Activated effector memory CD4-positive, alpha-beta T cell treated with anti-CD3 and anti-CD28 coated beads, Interleukin-2, amount 50 U/mL, for 16 hours (primary cell): ENCODE measurements at places on chromosomes 6 and 20.

- no peak for DNase-seq
These were observed 40.4 kb downstream of the TTI1 start for GRCh38 chr20:37992802-37993409.

DNA sequence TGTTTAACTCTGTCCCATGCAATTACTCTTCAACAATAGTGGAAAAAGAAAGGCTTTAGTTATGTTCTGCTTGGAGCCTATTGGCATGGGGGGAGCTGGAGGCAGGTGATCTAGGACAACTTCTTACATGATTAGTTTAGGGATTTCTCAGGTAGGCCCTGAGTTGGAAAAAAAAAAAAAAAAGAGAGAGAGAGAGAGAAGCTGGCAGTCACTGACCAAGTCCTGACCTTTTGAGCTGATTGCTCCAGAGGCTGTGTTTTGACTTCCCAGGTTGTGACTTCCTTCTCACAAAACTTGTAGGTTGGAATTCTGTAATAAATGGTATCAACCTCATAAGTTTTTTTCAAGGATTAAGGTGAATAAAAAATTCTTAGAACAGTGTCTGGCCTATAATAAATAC is 7.8 kb downstream of the C6orf141 start:
- no peak for DNase-seq

- no peak for DNase-seq
These were observed 144.3 kb upstream of the SULF2 start for GRCh38 chr20:47929368-47930115.

GRCh38 chr6:36642913-36643817 is 35.3 kb upstream of the CDKN1A start:
- DNase-seq = no peak

DNA sequence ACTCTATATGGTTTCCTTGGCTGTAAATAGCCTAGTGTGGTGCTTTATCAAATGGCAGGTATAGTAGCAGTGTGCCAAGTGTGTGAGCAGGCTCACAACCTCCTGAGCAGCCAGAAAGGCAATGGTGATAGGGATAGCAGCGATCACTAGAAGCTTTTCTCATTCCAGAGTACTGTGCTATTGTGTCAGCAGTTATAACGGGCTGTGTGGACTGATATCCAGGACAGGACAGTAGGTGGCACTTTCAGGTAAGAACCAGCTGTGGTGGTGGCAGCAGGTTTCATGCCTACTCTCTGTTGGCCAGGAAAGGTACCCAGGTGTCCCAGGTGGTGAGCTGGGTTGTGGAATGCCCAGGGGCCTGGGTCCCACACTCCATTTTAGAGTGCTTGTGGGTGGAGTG is 448.8 kb upstream of the BTBD3 start:
- no peak for DNase-seq

GRCh38 chr6:149484733-149485700 is at the start of gene ZC3H12D:
Gene ZC3H12D (minus strand): TSS chr6:149485014. CDS start chr6:149474543, 10,471 bp downstream.
- peak; percentile 94 for DNase-seq

- no peak for DNase-seq
These were observed 5.5 kb downstream of the SEC23B start for GRCh38 chr20:18513208-18513607.

DNA sequence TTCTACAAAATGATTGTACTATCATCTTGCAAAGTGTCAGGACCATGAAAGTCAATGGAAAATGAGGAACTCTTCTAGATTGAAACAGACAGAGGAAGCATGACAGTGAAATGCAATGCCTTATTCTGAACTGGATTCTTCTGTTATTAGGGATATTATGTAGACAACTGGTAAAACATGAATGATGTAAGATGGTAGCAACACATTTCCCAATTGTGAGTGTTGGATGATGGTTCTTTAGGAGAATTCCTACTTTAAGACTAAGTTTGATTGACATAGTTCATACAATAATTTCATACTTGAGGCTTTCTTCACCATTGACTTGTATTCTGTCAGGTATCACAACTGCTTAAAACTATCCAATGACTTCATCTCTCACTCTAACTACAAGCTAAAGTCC is 4.5 kb downstream of the UBE3D start:
- DNase-seq = no peak

GRCh38 chr6:143258945-143259344 is 191.6 kb downstream of the ADAT2 start:
- DNase-seq = no peak

- no peak for DNase-seq
These were observed 14.4 kb upstream of the PLCB1 start for GRCh38 chr20:8117636-8118035.

- no peak for DNase-seq
These were observed 4.8 kb downstream of the SOX18 start for GRCh38 chr20:64044484-64045247.

DNA sequence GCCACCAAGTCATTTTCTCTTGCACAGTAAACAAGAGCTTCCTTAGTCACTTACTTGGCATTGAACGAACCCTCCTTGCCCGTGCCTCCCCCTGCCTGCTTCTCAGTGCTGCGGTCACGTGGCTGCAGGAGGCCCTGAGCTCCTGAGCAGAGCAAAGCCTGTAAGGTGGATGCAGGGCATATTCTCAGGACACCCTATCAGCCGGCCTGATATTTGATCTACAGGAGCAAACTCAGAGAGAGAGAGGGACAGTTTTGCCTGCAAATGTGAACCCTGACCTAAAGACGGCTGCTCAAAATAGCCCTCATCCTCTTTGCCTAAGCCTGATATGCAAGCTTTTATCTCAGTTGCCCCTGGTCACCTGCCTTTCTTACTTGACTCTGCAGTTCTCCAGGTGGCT is 93.0 kb upstream of the POPDC3 start:
- no peak for DNase-seq

- peak; percentile 84 for DNase-seq
These were observed 2.1 kb downstream of the SALL4 start for GRCh38 chr20:51800060-51800871.

DNA sequence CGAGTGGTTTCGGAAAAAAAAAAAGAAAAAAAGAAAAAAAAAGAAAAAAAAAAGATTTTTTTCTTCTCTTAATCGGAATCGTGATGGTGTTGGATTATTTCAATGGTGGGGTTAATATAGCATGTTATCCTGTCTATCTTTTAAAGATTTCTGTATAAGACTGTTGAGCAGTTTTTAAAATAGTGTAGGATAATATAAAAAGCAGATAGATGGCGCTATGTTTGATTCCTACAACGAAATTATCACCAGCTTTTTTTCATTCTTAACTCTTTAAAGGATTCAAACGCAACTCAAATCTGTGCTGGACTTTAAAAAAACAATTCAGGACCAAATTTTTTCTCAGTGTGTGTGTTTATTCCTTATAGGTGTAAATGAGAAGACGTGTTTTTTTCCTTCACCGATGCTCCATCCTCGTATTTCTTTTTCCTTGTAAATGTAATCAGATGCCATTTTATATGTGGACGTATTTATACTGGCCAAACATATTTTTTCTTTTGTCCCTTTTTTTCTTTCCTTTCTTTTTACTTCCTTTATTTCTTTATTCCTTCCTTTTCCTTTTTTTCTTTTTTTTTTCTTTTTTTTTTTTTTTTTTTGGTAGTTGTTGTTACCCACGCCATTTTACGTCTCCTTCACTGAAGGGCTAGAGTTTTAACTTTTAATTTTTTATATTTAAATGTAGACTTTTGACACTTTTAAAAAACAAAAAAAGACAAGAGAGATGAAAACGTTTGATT is 3.6 kb downstream of the SOX4 start:
- no peak for DNase-seq

- DNase-seq = peak; percentile 76
These were observed 610 bp downstream of the ZNF217 start for GRCh38 chr20:53592992-53593465.

DNA sequence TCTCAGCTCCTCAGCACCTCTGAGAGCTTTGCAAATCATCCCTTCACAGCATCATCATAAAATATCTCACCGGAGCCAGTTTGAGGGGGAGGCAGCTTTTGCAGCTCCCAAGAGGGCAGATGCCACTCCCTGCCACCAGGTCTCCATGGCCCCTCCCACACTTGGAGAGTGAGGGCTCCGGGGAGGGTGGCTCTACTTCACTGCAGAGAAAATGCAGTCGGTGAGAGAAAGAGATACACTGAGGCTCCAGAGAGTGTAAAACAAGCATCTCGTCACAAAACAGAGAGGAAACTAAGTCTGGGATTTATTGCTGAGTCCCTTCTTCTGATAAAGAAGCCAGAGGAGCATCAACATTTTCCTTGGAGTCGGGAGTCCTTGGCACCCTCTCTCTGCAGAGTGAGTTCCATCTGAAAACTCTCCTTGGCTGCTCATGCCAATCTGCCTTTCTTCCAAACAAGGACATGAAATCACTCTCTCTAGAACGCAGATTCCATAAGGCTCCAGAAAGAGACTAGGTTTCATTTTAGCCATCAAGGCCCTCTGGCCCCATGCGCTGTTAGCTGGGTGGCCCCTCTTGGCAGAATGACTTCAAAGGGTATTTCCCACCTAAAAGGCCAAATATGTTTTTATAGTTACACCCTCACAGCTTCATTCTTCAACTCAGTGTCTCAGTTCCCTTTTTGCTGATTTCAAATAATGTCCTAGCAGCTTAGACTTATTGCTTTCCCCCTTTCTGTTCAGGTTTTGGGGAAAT is 70.6 kb upstream of the F13A1 start:
- no peak for DNase-seq

GRCh38 chr20:38818113-38819065 is 12.9 kb downstream of the PPP1R16B start:
- peak; percentile 25 for DNase-seq

DNA sequence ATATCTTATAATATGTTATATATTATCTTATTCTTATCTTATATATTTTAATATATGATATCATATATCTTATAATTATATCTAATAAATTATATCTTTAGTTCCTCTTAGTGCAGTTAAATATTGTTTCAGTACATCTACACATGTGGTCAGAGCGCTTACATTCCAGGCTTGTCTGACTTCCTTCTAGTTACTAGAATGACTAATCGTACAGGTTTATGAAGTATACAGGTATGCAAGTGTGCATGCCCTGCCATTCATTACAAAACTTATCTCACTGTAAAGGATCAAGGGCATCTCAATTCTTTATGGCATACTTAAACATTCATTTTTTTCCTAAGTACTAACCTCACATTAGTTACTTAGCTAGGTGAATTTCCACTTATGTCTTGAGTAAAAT is 1278.0 kb upstream of the MAP3K7 start:
- no peak for DNase-seq

DNA sequence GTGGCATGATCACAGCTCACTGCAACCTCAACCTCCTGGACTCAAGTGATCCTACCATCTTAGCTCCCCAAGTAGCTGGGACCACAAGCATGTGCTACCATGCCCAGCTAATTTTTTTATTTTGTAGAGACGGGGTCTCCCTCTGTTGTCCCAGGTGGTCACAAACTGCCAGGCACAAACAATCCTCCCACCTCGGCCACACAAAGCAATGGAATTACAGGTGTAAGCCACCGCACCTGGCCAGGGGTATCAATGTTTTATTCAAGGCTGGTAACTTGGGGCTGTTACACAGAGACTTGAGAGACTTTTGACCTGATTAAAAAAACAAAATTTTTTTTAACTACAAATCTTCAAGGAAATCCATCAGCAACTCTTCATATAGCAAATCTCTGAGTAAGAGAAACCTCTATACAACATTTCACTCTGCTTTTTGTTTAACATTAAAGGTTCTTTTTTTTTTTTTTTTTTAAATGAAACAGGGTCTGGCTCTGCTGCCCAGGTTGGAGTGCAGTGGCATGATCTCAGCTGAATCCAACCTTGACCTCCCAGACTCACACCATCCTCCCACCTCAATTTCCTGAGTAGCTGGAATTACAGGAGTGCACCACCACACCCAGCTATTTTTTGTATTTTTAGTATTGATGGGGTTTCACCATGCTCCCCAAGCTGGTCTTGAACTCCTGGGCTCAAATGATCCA is 5.9 kb downstream of the EIF2S2 start:
- no peak for DNase-seq

GRCh38 chr6:109445382-109445781 is 4.9 kb downstream of the SMPD2 start:
- no peak for DNase-seq

- no peak for DNase-seq
These were observed at the start of gene ERVFRD-1 for GRCh38 chr6:11110921-11111768. Gene ERVFRD-1 (minus strand): TSS chr6:11111725. CDS start chr6:11105310, 6,415 bp downstream.

DNA sequence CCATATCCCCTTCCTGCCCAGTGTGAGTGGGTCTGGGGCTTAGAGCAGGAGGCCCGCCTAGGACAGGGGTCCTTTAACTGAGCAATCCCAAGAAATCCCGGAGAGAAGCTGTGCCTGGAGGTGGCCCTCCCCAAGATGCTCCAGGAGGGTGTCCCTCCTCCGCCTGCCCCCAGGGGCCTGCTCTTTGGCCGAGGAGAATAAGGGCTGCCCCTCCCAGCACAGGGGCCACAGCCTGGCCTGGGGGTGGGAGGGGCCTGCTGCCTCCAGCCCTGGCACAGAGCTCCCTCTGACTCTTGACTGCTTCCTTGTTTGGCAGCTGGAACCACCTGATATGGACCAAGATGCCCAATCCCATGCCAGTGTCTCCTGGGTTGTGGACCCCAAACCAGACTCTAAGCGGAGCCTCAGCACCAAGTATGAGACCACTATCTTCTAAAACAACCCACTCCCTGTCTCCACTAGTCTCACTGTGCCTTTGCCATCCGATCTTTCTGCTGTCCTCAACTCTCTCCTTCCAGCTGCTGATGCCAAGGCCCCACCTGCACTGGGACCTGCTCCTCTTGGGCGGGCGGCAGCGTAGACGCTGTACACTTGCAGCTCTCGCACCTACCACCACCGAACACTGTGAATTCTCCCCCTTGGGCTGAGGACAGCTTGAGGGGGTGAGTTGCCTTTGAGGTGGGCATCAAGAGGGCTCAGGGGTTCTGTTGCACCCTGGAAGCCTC is 54.3 kb downstream of the TCP11 start:
- no peak for DNase-seq

- DNase-seq = no peak
These were observed 346.5 kb downstream of the CDH4 start for GRCh38 chr20:61598586-61598985.

- no peak for DNase-seq
These were observed 150.9 kb downstream of the ARID1B start for GRCh38 chr6:156928126-156928525.

- DNase-seq = no peak
These were observed 64.4 kb downstream of the HACE1 start for GRCh38 chr6:104795363-104795762.

- no peak for DNase-seq
These were observed 6.9 kb downstream of the TP53INP2 start for GRCh38 chr20:34710861-34711574.

- no peak for DNase-seq
These were observed 51.6 kb upstream of the POU3F2 start for GRCh38 chr6:98782772-98783171.

GRCh38 chr20:22106308-22106938 is 401.0 kb downstream of the PAX1 start:
- no peak for DNase-seq

GRCh38 chr20:24504331-24505285 is 35.2 kb downstream of the SYNDIG1 start:
- DNase-seq = no peak

GRCh38 chr6:125571207-125571755 is 178.2 kb upstream of the HEY2 start:
- no peak for DNase-seq

GRCh38 chr6:41957117-41957516 is 15.5 kb upstream of the CCND3 start:
- no peak for DNase-seq
